Smooth muscle cell of bladder (primary cell): ENCODE measurements at places on chromosomes 11 and 22. TPM values are rescaled to one million over a fixed set of nuclear protein-coding genes. Genes with fewer than 3 reads are reported as not detected.

Gene PRRG4
- total RNA-seq: under 0.01 and 0.09 TPM in 2 replicates

Gene ASCL2
- total RNA-seq: not detected in 2 replicates

Gene FXYD6
- 0.37 TPM in 1 of 2 replicates, not detected in the other for total RNA-seq

Gene OR51B5
- 0.18 and 0.28 TPM in 2 replicates for total RNA-seq

Gene CNTF
- 1.2 and 1.4 TPM in 2 replicates for total RNA-seq

Gene MICAL2
- total RNA-seq: 78.8 and 118 TPM in 2 replicates

Gene NAV2
- 1.7 and 4.1 TPM in 2 replicates for total RNA-seq

Gene SLC22A8
- not detected in 2 replicates for total RNA-seq

Gene ARVCF
- 4.1 and 4.8 TPM in 2 replicates for total RNA-seq

Gene CNGA4
- under 0.01 and 0.09 TPM in 2 replicates for total RNA-seq

Gene SERGEF
- total RNA-seq: 32.7 and 35.2 TPM in 2 replicates

Gene USP2
- total RNA-seq: 0.09 and 0.14 TPM in 2 replicates

Gene OR52H1
- 0.43 and 0.65 TPM in 2 replicates for total RNA-seq

Gene MRPL23
- total RNA-seq: 129 and 210 TPM in 2 replicates

Gene TNNT3
- 0.37 TPM in 1 of 2 replicates, not detected in the other for total RNA-seq

Gene NLRP6
- not detected in 2 replicates for total RNA-seq

Gene CHRM4
- total RNA-seq: not detected in 2 replicates

Gene RBX1
- 56.5 and 58.9 TPM in 2 replicates for total RNA-seq

Gene ABCC8
- total RNA-seq: not detected in 2 replicates

Gene KREMEN1
- 12.6 and 15.4 TPM in 2 replicates for total RNA-seq

Gene MS4A6E
- not detected in 2 replicates for total RNA-seq

Gene SCUBE2
- 1.7 and 4.4 TPM in 2 replicates for total RNA-seq

Gene PGA4
- not detected in 2 replicates for total RNA-seq

Gene BARX2
- not detected in 2 replicates for total RNA-seq

Gene LRP5
- total RNA-seq: 27.6 and 45.6 TPM in 2 replicates

Gene KRTAP5-9
- not detected in 2 replicates for total RNA-seq

Gene OAF
- 17.1 and 34.8 TPM in 2 replicates for total RNA-seq

Gene SCGB1D2
- not detected in 2 replicates for total RNA-seq

Gene HEPHL1
- total RNA-seq: 0.14 TPM in 1 of 2 replicates, not detected in the other

Gene OR8D4
- total RNA-seq: not detected in 2 replicates

Gene NEFH
- 0.09 and 0.14 TPM in 2 replicates for total RNA-seq

Gene CRYAB
- 5.1 and 12.7 TPM in 2 replicates for total RNA-seq

Gene C1QTNF6
- total RNA-seq: 5.8 and 6.0 TPM in 2 replicates

Gene TP53I11
- total RNA-seq: 11.5 and 13.0 TPM in 2 replicates

Gene ROM1
- total RNA-seq: 5.5 and 7.8 TPM in 2 replicates

Gene CARD18
- not detected in 2 replicates for total RNA-seq

Gene XKR3
- total RNA-seq: not detected in 2 replicates

Gene KRTAP5-8
- not detected in 2 replicates for total RNA-seq
